ENCODE measurements at places on chromosomes 12 and 14.

- no peak overlapping the region for H3K27ac ChIP-seq
- H3K27me3 ChIP-seq, result no peaks in the 10 kb centered on the region
- no peak overlapping the region for H3K4me3 ChIP-seq
- H3K36me3 ChIP-seq, result no peaks in the 10 kb centered on the region
- H3K4me1 ChIP-seq, result no peaks in the 10 kb centered on the region
- no peak for DNase-seq
Measured at GRCh38 chr12:42277396-42278127, 39.5 kb upstream of the YAF2 start.

DNA sequence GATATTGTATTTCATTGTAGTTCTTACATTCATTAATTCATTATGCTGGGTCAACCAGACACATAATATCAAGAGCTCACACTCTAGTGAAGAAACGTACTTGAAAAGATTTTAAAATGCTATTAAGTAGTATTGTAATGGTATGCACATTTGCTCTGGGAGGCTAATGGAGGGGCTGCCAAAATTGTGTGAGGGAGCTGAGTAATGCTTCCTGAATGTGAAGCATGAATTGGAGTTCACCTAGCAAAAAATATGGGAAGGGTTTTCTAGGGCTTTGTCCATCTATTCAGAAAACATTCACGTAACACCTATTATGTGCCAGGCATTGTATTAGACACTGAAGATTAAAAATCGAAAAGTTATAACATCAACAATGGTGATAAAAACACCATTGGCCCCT lies 403.8 kb upstream of the PDE3A start:
- H3K4me3 ChIP-seq, result no peak overlapping the region
- H3K4me1 ChIP-seq, result no peaks in the 10 kb centered on the region
- H3K36me3 ChIP-seq, result no peaks in the 10 kb centered on the region
- no peak for DNase-seq

DNA sequence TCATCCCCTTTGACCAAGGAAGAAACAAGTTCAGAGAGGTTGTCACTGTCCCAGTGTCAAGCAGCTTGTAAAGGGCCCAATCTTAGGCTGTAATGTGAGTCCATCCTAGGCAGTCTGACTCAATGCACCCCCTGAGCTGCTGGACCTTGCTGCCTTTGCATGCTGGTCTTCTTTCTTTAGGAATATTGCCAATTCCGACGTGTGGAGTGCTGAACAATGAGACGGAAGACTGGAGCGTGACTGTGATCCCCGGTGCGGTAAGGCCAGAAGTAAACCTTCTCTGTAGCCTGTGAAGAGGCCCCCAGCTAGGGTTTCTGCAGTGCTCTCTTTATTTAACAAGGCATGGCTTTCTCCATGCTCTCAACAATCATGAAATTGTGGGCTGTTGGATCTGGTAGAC lies 963 bp downstream of the TCTN2 start:
- H3K4me1 ChIP-seq, result no peaks in the 10 kb centered on the region
- no peak for DNase-seq
- H3K4me3 ChIP-seq, result peak overlapping the region; percentile 56
- no peaks in the 10 kb centered on the region for H3K27me3 ChIP-seq
- no peaks in the 10 kb centered on the region for H3K36me3 ChIP-seq

GRCh38 chr12:85951823-85952222 lies 77.7 kb downstream of the NTS start:
- H3K4me3 ChIP-seq, result no peak overlapping the region
- no peak overlapping the region for H3K27ac ChIP-seq
- DNase-seq, result no peak

GRCh38 chr12:55703288-55703687 lies 4.4 kb downstream of the ITGA7 start:
- no peak for DNase-seq
- H3K36me3 ChIP-seq, result no peaks in the 10 kb centered on the region
- H3K27ac ChIP-seq, result peak overlapping the region; percentile 34
- H3K27me3 ChIP-seq, result no peaks in the 10 kb centered on the region

GRCh38 chr12:101619858-101620761 lies 25.3 kb downstream of the MYBPC1 start:
- DNase-seq, result peak; percentile 70
- no peaks in the 10 kb centered on the region for H3K36me3 ChIP-seq
- H3K27me3 ChIP-seq, result no peaks in the 10 kb centered on the region
- H3K27ac ChIP-seq, result peak overlapping the region; percentile 79
- peaks cover 3% of the 10 kb centered on the region for H3K4me1 ChIP-seq

DNA sequence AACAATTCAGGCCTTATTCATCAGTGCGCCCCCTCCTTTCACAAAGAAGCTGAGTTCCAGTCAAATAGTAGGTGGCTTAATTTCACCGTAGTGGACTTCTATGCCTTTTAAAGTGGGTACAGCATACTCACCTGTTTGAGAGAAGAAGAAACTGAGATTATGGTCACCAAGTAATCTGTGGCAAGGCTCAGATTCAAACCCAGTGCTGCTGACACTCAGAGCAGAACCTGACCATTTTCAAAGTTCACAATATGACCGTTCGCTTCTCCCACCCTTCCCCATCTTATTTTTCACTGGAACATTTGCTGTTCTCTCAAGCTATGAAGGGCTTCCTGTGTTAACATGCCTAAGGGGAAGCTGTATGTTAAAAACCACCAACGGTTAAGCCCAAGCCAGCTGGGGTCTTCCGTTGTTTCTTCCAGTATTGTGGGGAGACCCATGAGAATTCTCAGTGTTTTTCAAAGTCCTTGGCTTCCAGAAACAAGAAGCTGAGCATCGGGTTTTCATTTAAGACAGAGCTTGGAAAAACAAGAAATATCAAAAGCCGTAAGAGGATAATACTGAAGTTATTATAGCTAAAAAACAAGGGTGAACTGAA lies 6.1 kb upstream of the PSMA6 start:
- no peak overlapping the region for H3K4me3 ChIP-seq
- no peaks in the 10 kb centered on the region for H3K27me3 ChIP-seq
- H3K27ac ChIP-seq, result no peak overlapping the region
- no peak for DNase-seq
- H3K36me3 ChIP-seq, result no peaks in the 10 kb centered on the region
- no peaks in the 10 kb centered on the region for H3K4me1 ChIP-seq

DNA sequence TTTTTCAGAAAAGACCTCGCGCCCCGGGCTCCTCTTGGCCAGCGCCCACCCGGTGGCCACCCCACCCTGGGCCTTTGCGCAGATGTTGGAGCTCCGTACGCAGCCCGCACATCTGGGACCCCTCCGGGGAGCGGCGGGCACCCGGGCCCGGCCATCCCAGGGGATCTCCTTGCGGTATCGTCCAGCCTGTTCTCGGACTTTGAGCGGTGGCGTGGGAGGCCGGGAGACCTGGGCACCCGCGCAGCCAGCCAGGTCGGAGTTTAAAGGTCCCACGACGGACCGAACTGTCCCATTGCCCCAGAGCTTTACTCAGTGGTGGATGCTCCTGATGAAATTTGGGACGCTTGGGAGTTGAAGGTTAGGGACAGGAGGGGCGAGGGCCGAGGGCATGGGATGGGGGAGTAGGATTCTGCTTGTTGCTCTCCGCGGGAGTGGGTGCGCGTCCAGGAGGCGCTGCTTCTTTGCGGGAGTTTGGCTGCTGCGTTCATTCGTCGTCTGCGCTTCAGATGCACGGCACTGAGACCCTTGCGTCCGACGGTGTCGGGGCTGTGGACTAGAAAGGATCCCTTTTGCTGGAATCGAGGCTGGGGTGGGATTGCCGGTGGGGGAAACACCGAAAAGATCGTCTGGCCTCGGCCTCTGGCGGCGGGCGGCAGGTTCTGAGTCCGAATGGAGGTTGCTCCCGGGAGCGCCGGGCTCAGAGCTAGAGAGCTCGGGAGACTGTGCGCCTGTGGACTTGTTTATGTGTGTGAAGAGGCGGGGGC lies 1.4 kb downstream of the NTF3 start:
- peak overlapping the region; percentile 41 for H3K4me3 ChIP-seq
- H3K36me3 ChIP-seq, result no peaks in the 10 kb centered on the region
- H3K4me1 ChIP-seq, result peaks cover 4% of the 10 kb centered on the region
- DNase-seq, result no peak
- no peak overlapping the region for H3K27ac ChIP-seq

DNA sequence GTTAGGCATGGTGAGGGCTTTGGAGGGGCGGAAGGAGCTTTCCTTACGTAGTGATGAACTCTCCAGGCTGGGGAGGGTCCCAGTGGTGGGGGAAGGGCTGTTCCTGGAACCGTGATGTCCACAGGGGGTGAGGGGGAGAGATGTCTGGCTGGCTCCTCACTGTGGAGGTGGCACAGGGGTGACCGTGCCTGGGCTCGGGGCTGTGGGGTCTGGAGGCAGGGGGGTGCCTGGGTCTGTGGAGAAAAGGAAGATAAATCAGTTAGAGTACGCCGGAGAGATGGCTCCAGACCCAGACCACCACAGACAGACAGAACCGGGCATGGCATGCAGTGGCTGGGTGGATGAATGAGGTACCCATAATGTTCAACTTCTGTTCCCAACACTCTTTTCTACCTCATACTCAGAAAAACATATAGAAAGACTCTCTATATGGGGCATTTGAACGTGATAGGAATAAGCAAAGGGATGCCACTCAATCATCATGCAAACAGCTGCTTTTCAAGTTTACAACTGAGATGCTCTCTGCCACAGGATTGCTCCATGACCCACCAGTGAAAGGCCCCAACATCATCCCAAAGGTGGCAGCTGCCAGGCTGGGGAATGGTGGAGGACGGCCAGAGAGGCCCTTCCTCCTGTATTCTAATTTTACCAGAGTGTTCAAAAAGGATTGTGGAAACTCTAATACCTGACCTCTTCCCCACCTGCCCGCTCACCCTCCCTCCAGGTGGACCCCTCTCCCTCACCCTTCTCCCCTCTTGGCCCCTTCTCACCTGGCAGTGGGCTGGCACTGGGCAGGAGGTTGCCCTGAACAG lies 5.6 kb downstream of the MYL6 start:
- H3K4me1 ChIP-seq, result peaks cover 12% of the 10 kb centered on the region
- no peaks in the 10 kb centered on the region for H3K27me3 ChIP-seq
- DNase-seq, result no peak
- H3K36me3 ChIP-seq, result peaks cover 26% of the 10 kb centered on the region
- no peak overlapping the region for H3K4me3 ChIP-seq
- no peak overlapping the region for H3K27ac ChIP-seq

GRCh38 chr12:101945369-101946232 lies 68.2 kb downstream of the DRAM1 start:
- no peak overlapping the region for H3K4me3 ChIP-seq
- peak overlapping the region; percentile 49 for H3K27ac ChIP-seq
- H3K36me3 ChIP-seq, result no peaks in the 10 kb centered on the region

- no peak overlapping the region for H3K4me3 ChIP-seq
- no peaks in the 10 kb centered on the region for H3K36me3 ChIP-seq
- no peak for DNase-seq
- no peaks in the 10 kb centered on the region for H3K27me3 ChIP-seq
- H3K27ac ChIP-seq, result no peak overlapping the region
- no peaks in the 10 kb centered on the region for H3K4me1 ChIP-seq
Measured at GRCh38 chr14:76346391-76347160, 29.4 kb upstream of the ESRRB start.

GRCh38 chr14:38951451-38951850 lies 151.6 kb downstream of the SEC23A start:
- DNase-seq, result no peak
- no peaks in the 10 kb centered on the region for H3K36me3 ChIP-seq
- no peak overlapping the region for H3K4me3 ChIP-seq
- no peaks in the 10 kb centered on the region for H3K4me1 ChIP-seq
